ENCODE measurements at places on chromosomes 6 and 20.

- no peak for DNase-seq
Observed at GRCh38 chr6:169779092-169779815, 27.8 kb downstream of the ERMARD start.

GRCh38 chr6:152089992-152090391 is 282.5 kb downstream of the ESR1 start:
- DNase-seq, result no peak

DNA sequence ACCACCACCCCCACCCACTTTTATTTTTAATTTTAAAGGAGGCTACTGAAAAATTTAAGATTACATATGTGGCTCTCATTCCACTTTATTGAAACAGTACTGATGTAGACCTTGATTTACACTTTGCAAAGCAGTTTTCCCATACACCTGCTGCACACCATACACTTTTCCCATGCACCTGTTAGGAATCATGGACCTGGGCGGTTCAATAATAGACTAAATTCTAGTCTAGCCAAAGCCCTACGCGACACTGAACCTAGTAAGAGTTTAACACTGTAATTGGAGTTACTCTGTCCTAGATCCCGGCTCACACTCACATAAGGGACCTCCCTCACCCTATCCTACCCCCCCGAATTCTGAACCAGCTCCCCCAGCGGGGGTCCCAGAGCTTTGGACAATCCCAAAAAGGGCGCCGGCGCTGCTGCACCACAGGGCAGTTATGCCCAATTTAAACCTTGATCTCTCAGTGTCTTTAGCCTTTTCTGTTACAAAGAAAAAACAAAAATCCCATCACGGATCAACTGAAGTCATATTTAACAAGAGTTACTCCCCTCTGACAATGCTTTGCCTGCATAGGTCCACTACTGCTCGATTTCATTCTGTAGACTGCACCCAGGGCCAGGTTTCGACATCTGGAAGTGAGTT is 2.4 kb upstream of the GCLC start:
- DNase-seq, result no peak

DNA sequence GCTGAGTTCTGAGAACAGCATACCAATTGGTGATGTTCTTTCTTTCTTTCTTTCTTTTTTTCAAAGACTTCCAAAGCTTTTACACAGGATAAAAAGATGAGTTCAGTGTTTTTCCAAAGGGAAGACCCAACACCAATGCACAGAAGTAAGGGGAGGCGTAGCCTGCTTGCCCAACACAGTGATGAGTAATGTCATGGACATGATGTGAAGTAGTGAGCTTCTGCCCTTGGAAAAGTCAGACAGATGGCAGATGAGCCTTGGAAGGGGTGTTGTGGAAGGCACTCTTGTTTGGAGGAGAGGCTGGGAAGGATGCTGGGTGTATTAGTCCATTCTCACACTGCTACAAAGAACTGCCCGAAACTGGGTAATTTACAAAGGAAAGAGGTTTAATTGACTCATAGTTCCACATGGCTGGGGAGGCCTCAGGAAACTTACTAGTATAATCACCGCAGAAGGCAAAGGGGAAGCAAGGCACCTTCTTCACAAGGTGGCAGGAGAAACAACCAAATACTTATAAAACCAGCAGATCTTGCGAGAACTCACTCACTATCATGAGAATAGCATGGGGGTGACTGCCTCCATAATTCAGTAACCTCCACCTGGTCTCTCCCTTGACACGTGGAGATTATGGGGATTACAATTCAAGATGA is 12.6 kb downstream of the LRP11 start:
- DNase-seq, result no peak

DNA sequence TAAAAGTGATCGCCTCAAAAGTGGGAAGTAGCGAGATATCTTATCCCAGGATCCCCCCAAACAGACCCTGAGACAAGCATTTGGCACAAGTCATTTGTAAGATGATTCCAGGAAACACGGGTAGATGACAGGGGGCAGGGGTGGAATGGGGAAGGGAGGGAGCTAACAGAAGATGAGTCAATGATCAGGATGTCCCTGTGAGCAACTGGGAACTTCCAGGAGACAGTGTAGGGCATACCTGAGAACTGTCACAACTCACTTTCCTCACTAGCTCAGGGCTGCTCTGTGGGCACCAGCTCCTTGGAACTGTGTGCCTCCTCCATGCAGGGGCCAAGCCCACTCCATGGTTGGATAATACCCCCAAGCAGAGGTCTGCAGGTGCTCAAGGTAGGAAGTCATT is 38.5 kb upstream of the VSX1 start:
- no peak for DNase-seq

Data from CD4-positive, alpha-beta T cell treated with Interleukin-1 beta for 1 hour (primary cell).